ENCODE measurements at places on chromosomes 16 and 17.

GRCh38 chr16:22232277-22233036 is 26.4 kb downstream of the EEF2K start:
- peak; percentile 79 for DNase-seq

GRCh38 chr17:42270170-42270535 is 6.0 kb downstream of the STAT5B start:
- DNase-seq = no peak

DNA sequence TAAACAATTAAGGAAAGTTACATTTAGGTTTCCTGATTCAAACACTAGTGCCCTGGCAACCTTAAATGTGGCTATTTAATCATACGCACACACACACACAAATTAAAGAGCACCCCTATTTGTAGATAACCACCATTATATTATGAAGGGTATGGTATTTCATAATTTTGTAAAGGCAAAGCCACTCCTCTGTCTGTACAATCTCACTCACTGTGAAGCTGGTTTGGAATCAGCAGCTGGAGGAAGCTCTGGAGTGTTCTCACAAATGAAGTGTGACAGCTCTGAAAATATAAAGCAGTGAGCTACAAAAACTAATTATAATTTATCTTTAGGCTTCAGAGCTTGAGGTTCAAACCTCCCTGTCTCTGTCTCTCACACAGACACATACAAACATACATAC is 57.9 kb upstream of the KCNJ16 start:
- no peak for DNase-seq

DNA sequence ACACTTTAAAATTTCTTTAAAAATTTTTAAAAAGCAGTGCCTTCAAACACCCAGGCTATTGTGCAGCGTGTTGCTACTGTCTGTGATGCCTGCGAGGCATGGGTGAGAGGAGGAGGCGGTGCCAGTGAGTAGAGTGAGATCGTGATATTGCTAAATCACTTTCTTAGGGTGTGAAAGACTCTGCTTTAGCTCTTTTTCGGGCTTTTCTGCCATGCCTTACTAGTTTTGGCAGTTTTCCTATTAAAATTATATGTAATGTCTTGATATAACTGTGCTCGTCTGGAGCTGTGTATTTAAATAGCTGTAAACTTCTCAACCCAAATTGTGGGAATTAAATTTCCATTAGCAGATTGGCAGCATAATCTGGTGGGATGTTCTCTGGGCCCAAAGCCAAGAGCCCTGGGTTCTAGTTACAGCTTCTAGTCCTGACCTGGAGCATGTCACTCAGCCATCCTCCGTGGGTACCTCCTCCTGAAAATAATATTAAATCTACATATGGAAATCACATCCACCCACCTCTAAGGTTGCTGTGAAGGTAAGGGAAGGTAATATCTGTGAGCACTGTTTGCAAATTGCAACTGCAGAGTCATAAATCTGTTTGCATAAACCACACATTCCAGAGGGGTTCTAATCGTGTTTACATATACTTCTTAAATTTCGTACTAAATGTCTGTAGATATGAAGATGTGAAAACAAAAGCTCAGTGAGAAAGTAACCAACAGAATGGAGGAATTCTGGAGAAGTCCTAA is 264.3 kb upstream of the CACNG5 start:
- peak; percentile 85 for DNase-seq

- no peak for DNase-seq
Measured at GRCh38 chr16:3980253-3981111, 100.0 kb upstream of the CREBBP start.

GRCh38 chr17:66799849-66800537 is 34.9 kb upstream of the CACNG5 start:
- no peak for DNase-seq

- peak; percentile 90 for DNase-seq
Measured at GRCh38 chr16:30527635-30528178, 1.3 kb upstream of the ZNF768 start.

DNA sequence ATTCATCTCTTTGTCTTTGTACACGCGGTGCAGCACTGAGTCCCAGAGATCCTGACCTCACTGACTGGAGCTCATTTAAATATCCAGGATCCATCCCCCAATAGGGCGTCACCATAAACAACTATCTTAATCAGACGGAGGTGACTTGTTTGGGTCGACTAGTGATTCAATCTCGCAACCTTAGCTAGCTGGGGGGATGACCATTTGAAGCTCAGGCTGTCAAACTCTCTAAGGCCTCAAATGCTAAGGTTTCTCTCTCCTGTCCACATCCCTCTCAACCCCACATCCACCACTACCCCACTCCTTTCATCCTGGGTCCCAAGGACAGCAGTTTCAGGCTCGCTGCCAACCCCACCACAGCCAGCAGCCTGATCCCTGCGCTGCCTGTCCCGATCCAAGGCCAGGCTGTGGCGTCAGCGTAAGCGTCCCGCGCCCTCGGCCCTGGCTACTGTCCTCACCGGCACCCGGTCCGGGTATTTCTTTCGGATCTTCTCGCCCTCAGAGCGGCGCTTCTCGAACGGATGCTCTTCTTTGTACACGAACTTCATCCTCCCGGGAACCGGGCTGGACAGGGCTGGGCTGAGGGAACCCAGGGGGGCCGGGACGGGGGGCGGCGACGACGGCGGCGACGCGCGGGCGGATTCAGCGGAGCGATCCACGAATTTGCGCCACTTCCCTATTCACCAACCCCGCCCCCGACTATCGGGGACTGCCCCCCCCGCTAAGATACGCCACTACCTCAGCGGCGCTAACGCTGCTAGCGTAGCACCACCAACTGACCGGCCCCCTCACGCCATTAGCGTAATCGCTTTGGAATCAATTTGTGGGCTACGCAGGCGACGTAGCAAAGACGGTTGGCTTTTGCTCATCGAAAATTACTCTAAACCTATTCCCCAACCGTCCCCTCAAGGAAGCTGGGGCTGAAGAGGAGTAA is at the start of gene GABARAP:
TSS of gene GABARAP (minus strand) at position 667 of the 934 bp plus-strand sequence. CDS start at position 548, 119 bp downstream.
- peak; percentile 83 for DNase-seq

DNA sequence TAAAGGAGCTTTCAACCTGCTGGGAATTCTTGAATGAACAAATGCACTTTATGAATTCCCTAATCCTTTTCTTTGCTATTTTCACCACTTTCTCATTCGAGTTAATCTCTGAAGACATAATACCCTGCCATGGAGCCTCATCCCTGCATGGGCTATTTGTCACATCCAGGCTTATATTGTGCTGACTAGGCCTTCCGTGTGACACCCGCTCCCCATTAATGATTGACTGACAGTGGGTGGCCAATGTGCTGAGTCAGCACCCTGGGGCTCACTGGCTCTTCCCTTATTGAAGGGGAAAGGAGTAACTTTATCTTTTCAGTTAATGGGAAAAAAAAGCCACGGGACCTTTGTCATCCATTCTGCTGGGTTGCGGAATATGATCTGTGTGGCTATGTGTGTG is 1024.8 kb upstream of the EEF2KMT start:
- DNase-seq = no peak

DNA sequence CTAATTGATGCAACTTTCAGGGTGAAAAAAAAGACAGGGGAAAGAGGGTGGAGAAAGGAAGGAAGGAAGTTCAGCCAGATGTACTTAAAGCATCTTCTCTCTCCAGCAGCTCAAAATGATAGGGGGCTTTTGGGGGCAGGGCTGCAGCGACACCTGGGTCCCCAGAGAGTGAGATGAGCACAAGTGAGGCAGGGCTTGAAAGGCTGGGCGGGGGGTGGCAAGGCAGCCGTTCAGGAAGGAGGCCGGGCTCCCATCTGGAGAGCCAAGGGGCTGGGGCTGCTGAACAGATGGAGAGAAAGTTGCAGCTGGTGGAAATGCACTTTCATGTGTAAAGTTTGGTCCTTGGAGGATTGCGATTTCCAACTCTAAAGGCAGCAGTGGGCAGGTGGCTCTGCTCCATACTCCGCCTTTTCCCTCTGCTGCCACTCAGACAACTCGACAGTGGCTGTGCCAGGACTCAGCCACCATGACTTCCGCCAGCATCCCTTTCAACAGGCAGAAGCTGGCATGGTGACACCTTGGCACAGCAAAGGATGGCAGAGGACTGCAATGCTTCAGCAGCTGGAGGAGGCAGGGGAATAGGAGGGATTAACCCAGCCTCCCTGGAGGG is 7.7 kb downstream of the SLC35B1 start:
- no peak for DNase-seq

DNA sequence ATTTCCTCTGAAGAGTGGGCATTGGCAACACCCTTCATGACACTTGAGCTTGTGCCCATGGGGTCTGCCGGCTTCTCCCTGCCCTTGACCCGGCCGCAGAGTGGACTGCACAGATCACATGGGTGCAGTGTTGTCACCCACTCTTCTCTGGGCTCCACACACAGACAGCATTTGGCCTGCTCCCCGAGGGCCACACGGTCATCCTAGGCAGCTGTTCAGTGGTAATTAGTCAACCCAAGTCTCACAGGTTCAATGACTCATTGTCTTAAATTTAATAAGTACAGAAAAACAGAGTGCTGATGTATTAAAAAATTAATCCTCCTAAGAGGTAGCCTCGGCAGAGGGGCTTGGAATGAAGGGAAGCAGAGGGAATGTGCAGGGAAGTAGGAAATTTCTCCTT is 204.8 kb downstream of the MSI2 start:
- DNase-seq = peak; percentile 55

- no peak for DNase-seq
Measured at GRCh38 chr16:3046641-3047386, 453 bp downstream of the MMP25 start.

- DNase-seq = no peak
Measured at GRCh38 chr16:88651276-88651988, 579 bp upstream of the CYBA start.

- peak; percentile 42 for DNase-seq
Measured at GRCh38 chr17:8125154-8125946, 1.4 kb upstream of the HES7 start.

Measured in bronchial epithelial cell (primary cell).